Renal cortex interstitium (tissue), 15 donors: ENCODE measurements at places on chromosomes 11 and 22.

DNA sequence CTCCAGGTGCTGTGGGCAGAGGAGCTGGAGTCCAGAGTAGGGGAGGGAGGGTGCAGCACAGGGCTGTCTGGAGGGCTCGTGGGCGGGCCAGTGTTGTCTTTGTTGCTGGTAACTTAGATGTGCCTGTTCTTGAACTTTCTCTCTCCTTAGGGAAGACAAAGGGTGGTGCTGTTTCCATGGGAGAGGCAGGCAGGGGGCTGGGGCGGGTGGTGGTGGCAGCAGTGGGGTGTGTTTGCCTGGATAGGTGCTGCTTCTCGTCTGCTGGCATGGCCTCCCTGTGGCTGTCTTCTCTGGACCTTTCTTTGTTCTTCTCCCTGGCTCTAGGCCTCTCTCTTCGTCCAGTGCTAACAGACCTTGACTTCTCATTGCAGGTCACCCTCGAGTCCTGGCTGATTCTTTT is 8.5 kb downstream of the SIDT2 start:
- no peak for DNase-seq

DNA sequence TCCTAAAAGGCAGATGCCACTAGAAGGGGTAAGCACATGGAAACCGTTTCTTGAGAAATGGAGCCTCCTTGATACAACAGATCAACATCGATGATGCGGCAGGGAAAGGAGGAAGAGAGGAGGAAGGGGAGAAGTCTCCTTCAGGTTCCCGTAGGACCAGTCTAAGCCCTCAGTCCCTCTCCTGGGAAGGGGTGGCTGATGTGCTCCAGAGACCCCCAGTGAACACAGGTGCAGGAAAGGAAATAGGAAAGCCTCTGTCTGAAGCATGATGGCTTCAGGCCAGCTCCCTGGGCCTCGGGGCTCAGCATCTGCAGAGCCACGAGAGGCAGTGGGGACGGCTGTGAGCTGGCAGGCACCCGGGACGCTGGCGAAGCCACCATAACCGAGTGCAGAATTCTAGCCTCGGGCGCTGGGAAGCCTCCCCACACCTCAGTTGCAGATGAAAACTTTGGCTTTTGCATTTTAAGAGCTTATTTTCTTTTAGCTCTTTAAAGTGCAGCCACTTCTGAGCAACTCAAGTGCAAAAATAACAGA is 1.8 kb downstream of the SPATA19 start:
- DNase-seq = no peak

DNA sequence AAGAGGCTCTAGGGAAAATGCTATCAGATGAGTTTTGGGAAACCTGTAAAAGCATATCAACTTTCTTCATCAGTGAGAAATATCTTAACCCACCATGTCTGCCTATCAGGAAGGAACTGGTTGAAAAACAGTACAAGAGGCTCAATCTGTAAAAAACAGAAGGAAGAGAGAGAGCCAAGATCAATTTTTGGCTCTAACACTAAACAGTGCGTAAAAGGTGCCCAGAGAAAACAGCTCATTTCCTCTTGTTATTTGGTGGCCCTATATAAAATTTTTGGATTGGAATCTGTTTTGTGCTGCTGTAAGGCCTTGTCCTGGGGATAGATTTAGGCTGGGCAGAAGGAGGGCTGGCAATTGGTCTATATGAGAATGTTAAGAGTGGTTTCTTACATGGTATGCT is 12.1 kb downstream of the MS4A2 start:
- DNase-seq = no peak

DNA sequence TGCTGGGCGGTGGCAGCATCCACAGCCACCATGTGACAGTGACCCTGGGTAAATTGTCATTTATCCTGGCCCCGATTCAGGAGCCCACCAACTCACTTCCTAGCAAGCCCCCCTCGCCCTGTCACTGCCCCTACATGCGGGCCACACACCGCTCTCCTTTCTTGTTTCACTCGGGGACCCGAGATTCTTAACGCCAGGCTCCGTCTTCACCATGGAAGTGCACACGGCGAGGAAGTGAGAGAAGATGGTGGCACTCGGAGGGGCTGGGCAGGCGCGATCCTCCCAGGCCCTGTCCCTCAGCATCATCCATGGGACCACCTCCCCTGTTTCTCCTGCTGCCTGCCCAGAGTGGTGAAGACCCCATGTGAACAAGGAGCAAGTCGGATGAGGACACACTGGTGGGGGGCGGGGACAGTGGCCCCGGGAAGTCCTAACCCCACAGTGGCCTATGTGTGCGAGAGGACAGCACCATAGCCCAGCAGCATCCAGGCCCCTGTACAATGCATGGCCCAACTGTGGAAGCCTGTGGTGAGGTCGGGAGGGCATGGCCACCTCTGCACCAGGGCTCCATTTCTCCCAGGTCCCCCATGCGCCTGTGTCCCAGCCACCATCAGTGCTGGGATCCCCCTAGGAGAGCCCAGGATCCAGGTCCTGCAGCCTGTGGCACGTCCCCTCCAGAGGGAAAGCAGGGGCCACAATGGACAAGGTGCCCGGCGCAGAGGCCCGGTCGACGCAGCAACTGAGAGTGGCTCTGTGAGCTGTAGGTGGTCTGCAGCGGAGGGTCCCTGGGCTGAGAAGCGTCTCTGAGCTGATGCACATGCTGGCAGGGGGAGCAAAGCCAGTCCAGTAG is 262.8 kb downstream of the BRD1 start:
- DNase-seq = no peak

- DNase-seq = no peak
These were observed 58.2 kb downstream of the FBXO7 start for GRCh38 chr22:32532820-32533128.

GRCh38 chr11:61027141-61027840 is 55.8 kb downstream of the CD6 start:
- DNase-seq = no peak

DNA sequence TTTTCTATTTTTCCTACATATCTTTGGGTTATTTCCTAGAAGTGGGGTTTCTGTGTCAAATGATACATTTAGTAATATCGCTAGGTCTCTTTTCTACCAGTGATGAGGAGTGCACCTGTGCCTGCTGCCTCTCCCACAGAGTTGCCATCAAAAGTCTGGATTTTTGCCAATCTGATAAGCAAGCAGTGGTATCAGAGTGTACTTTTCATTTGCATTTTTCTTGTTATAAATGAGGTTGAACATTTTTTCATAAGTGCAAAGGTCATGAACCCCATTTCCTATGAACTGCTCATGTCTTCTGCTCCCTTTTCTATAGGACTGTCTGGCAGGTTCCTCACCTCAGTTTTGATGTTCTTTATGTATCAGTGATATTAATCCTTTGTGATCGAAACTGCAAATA is 1.7 kb downstream of the TRPM5 start:
- DNase-seq = no peak

- no peak for DNase-seq
These were observed 1318.9 kb downstream of the LRRC4C start for GRCh38 chr11:40140560-40140959.

GRCh38 chr11:12284316-12285050 is 92.9 kb upstream of the PARVA start:
- no peak for DNase-seq

GRCh38 chr11:118418766-118419165 is 17.4 kb downstream of the ATP5MG start:
- no peak for DNase-seq

DNA sequence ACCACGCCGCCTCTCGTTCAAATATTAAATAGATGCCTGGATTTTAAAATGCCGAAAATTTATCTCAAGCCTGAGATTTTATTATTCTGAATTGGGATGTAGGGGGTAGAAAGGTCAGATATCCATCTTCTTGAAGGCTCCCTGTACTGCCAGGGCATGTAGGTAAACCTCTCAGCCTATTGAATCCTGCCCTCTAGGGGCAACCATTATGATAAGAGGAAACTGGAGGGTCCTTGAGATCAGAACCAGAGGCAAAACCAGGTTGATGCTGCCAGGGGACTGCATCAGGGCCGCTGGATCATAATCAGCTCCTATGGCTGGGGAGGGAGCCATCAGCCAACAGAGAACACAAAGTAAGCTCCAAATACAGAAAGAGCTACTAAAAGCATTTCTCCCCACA is 92.4 kb downstream of the KCNC1 start:
- DNase-seq = no peak

DNA sequence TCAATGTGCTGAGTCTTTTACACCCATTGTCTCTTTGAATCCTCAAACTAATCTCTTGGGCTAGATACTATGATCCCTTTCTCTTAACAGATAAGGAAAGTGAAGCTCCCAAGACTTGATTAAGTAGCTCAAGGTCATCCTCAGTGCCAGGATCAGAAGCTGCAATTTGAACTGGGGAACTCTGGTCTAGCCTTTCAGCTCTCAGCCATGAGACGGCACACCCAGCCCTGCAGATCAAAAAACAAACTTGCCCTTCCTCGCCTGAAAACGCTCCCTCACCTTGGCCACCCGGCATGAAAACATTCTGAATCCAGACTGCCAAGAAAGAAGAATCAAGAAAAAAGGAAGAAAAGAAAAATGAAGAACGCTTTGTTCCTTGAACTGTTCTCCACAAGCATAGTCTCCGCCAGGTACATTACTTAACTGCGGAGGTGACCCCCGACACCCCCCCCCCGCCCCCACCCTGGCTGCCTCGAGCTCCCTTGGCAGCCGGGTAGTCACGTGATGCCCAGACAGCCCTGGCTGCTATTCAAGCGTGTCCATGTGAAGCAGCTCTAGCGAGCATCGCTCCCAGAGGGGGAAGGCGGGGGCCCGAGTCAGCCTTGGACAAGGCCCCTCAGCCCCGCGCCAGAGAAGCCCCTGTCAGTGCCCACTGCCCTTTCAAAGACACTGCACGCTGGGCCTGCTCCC is 451.2 kb downstream of the MIAT start:
- DNase-seq = peak; percentile 50

- DNase-seq = no peak
These were observed 21.2 kb downstream of the POLD4 start for GRCh38 chr11:67332081-67332691.
